NCI-H1417 treated with DMSO at 0.1 percent for 48 hours (cell line): ENCODE measurements at places on chromosomes 4 and X.

DNA sequence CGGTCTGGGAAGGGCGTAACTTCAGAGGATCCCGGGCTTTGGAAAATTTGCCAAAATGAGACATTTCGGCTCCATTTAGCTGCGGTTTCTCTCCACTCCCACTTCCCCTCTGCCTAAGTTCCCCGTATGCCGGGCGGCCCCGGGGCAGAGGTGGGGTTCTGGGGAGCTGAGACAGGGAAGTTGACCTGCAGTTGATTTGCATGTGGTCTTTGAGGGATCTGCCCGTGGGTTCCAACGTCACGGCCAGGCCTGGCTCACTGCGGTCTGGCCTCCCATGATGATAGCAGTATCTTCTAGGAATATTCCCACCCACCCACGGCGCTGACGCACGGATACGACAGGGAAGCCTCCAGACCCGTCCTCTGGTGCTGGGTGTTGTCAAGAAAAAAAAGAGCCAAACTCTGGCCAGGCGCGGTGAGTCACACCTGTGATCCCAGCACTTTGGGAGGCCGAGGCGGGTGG lies 27.3 kb upstream of the CRLF2 start:
- no peak for DNase-seq

GRCh38 chrX:148381603-148382002 lies 118.8 kb upstream of the AFF2 start:
- DNase-seq = no peak

- DNase-seq = no peak
Observed at GRCh38 chrX:109472939-109473735, 8.7 kb downstream of the GUCY2F start.

- no peak for DNase-seq
Observed at GRCh38 chr4:98744372-98745150, 86.2 kb upstream of the TSPAN5 start.

- DNase-seq = no peak
Observed at GRCh38 chrX:54043541-54044125, 640 bp downstream of the PHF8 start.

DNA sequence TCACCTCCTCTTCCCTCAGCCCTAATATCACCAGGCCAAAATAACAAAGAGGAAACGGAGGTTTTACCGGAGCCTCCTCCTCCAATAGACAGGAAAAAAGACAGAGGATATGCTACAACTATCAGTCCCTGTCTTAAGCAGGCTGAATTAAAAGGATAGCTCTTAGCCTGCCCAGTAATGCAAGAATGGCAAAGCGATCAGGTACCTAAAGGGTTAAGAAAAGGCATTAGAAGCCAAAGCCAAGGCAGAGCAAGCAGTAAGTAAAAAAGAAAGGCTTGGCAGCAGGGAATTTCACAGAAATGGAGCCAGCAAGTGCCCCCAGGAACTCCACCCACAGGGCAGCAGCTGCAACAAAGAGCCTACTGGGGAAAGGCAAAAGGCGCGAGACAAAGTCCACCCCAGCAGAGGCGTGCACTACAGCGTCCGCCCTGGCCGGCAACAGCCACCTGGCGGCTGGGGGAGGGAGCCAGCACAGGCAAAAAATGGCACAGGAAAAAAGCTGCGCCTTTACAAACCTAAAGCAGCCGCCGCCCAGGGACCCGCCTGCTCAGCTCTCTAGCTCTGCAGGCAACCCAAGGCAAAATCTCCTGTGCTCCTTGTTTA lies 220.6 kb upstream of the ZC4H2 start:
- no peak for DNase-seq

- DNase-seq = no peak
Observed at GRCh38 chr4:28784188-28784587, 1923.5 kb downstream of the STIM2 start.

DNA sequence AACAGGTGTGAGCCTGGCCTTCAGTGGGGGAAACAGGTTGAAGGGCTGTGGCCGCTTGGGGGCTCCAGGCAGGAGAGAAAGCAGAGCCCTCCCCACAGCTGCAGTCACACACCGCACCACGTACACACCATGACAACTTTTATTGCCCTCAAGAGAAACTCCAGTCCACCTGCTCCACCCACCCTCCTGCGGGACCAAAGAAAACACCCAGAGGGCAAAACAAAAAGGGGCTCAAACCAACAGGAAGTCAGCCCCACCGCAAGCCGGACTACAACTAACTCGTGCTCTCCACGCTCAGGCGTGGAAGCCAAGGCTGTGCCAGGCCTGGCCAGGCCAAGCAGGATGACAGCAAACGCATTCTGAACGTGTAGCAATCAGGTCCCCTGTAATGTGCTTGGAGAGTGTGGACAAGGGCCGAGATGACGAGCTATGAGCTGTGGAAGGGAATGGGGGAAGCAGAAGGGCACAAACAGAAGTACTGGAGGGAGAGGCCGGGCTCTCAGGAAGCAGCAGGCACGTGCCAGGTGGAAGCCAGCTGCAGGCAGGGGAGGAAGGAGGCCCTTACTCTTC lies 12.7 kb downstream of the SLC6A8 start:
- DNase-seq = no peak

GRCh38 chr4:152258804-152259708 lies 276.8 kb downstream of the FBXW7 start:
- no peak for DNase-seq

GRCh38 chrX:155662282-155662681 lies 49.5 kb upstream of the TMLHE start:
- no peak for DNase-seq

GRCh38 chrX:18674417-18674787 lies 2.5 kb upstream of the RS1 start:
- DNase-seq = no peak

DNA sequence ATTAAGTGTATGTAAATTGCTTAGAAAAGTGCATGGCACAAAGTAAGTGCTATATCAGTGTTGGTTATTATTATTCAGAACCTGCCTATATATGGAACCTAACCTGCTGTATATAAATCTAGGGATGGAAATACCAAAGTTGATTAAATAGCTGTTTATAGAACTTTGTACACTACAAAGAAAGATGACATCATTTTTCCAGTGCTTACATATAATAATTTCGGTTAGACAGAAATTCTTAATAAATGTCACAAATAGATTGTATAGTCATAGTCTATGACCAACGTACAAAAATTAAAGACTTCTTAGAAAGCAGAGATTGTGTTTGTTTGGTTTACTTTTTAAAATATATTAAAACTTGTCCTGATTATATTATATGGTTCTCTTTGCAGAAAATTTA lies 4.4 kb downstream of the GYPB start:
- DNase-seq = no peak

DNA sequence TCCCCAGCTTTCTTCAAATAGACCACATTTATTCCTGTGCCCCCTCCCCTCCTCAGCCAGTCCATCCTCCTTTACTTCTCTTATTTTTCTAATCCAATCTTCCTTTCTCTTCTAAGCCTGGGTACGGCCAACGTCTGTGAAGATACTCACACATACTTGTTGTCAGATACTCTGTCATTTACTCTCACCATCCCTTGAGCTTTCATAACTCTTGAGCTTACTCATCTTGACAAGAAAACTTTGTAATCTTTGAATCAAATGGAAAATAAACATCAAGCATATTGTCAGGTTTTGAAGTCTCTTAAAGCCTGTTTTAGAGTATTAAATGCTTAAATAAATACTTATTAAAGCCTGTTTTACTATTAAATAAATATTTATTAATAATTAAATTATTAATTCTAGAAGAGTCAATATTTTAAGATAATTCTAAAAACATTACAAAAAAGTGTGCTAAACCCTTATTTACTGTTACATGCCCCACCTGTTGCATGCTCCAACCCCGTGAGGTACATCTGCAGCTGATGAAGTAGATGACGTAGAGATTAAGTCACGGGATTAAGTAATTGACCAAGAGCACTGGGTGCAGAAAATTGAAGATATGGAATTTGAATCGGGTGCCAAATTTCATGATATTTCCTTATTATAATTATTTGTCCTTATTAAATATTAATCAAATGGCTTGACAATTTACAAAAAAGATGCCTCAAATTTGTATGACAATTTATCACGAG lies 1.5 kb upstream of the TRIML2 start:
- DNase-seq = no peak

DNA sequence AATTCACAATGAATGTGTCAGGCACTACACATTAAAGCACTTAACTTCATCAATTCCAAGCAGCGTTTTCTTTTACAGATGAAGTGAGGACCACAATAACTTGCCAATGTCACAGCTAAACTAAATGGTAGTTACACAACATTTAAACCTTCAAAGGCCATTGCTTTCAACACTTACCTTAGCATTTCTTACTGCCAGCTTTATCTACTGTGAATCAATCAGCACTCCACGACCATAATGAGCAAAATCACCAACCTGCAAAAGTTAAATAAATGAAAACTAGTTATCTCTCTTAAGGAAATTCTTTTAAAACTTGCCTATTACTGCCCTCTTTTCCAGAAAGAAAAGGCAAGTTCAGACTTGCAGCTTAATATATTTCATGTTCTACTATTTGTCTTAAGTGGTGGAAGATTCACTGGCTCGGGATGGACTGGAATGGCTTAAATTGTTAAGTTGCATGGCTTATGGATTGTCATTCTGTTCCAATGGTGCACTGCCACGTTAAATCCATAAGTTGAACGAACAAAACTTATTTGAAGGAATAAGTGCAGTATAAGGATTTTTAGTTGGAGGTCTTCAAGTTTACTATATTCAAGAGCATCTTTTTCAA lies 8.3 kb downstream of the RBMX start:
- no peak for DNase-seq

DNA sequence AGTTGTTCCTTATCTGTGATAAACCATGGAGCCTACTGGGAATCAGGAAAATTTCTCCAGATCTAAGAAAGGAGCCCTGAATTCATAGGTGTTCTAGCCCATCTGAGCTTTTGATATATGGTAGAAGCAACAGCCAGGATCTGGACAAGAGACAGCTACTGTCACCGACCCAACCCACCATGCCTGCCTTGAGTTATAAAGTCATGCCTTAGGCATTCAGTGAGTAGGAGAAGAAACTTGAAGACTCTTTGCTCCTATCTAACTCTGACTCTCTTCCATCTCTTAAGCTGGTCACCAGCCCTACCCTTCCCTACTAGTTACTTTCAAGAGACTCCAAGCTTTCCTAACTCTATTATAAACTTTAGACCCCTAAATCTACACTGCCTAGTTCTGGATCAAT lies 83.9 kb upstream of the FAM9B start:
- DNase-seq = no peak

DNA sequence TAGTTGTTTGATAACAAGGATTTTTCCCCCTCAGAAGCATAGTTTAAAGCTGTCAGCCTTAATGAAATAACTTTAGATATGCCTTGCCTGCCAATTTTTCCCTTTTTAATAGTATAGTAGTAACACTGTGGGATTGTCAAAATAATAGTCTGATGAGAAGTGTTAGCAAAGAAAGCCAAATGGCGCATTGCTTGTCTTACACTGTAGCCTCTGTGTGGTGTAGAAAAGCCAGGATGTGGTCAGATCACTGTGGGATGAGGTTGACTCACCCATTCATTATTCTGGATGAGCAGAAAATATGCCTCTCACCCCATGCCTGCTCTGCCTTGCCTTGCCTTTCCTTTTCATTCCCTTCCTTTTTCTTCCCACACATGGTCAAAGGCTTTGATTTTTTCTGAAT lies 257.8 kb upstream of the NRK start:
- no peak for DNase-seq

- DNase-seq = no peak
Observed at GRCh38 chr4:136664988-136665387, 867.3 kb downstream of the PCDH18 start.

DNA sequence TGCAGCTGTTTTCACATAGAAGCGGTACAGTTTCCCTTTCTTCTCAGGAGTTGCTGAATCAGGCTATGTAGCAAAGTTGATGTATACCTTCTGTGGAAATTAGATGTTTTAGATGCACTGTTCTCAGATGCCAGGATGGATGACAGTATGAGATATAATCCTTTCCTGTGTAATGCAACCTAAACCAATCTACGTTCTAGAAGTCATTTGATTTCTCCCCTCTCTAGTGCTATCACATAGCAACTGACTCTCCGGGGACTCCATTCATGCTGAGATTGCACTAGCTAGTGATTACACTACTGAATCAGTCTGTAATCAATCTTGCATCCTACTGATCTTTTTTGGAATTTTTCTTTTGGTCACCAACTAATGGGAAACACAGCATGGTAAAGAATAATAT lies 1881.7 kb downstream of the PCDH7 start:
- no peak for DNase-seq

GRCh38 chr4:169139021-169139420 lies 129.0 kb upstream of the CBR4 start:
- no peak for DNase-seq

DNA sequence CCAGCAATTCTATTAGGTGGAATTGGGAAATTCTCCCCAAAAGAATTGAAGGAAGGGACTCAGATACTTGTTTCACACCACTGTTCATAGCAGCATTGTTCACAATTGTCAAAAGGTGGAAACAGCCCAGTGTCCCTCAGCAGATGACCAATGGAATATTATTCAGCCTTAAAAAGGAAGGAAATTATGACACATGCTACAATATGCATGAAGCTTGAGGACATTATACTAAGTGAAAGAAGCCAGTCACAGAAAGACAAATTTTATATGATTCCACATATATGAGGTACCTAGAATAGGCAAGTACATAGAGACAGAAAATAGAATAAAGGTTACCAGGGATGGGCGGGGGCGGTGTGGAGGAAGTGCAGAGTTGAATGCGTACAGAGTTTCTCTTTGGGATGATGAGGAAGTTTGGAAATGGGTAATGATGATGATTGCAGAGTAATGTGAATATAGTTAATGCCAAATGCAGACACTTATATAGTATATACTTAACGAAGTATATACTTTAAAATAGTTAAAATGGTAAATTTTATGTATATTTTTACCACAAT lies 29.6 kb downstream of the DOCK11 start:
- DNase-seq = no peak

- DNase-seq = no peak
Observed at GRCh38 chr4:160795216-160795615, 1368.6 kb downstream of the FSTL5 start.

DNA sequence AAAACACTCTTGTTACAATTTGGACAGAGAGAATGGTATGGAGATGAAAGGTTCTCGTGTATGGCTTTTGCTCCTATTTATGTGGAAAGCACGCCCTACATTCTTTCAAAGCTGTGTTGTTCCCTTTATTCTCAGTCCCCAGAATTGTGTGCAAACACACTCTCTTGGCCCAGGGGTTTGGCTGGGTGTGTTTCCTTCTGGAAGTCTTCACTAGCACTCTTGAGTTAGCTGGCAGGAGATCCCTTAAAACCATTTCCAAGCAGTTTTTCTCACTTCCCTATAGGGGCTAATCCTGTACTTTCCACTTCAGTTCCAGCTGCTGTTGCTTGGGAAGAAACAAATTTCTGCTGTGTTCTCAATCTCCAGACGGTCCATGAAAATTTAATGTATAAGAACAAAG lies 35.1 kb downstream of the FHL1 start:
- no peak for DNase-seq

GRCh38 chr4:112055100-112055499 lies 90.2 kb upstream of the FAM241A start:
- DNase-seq = no peak

GRCh38 chr4:66014146-66014765 lies 344.0 kb upstream of the EPHA5 start:
- no peak for DNase-seq

DNA sequence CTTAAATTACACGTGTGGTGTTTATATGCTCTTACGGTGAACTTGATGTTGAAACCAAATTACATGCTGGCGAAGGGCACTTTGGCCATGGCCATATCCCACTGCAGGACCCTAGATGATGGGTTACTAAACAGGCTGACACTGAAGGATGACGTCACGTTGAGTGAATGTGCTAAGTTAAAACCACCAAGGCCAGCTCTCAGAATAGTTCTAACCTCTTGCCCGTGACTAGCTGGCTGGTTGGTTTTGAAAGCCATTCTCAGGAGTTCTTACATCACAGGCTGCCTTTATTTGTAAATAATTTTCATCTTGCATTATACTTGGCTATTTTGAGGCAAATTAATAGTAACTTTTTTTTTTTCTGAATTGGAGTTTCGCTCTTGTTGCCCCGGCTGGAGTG lies 41.3 kb upstream of the PHEX start:
- DNase-seq = no peak
